ENCODE measurements at places on chromosomes 4 and X.
A peak's percentile ranks its signal among the peaks of the same experiment; 100 is the strongest.

- H3K36me3 ChIP-seq = peaks cover 3% of the 10 kb centered on the region
- H3K27ac ChIP-seq = no peak overlapping the region
- no peak for DNase-seq
These were observed 27.6 kb upstream of the MSX1 start for GRCh38 chr4:4831825-4832224.

DNA sequence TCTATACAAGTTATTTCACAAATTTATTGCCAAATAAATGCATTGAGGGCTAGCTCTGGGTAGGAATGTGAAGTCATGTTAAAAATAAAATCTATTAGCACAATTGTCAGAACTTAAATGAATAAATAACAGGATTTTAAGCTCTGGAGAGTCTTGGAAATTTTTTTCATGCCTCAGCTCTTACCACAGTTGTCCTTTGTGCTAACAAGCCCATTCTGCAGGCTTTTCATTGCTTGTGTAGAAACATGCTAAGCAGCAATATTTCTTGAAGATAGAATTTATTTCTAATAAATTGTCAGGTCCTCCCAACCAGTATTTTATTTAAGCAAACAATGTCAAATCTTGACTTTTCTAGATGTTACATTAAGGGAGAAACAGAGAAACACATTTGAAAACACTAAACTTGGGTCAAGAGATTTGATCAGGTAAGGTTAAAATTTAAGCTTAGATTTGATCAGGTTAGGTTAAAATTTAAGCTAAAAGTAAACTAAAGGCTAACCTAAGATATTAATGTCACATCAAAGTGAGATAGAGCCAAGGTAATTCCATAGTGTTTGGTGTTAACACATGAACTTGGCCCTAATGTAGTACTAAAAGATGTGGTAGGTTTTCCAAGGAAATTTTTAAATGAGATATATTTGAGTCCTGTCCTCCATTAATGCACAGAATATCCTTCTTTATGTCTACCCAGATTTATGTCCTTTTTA, 179.1 kb upstream of the IL1RAPL1 start:
- H3K27me3 ChIP-seq = no peaks in the 10 kb centered on the region
- H3K4me3 ChIP-seq = no peak overlapping the region
- no peak for DNase-seq

DNA sequence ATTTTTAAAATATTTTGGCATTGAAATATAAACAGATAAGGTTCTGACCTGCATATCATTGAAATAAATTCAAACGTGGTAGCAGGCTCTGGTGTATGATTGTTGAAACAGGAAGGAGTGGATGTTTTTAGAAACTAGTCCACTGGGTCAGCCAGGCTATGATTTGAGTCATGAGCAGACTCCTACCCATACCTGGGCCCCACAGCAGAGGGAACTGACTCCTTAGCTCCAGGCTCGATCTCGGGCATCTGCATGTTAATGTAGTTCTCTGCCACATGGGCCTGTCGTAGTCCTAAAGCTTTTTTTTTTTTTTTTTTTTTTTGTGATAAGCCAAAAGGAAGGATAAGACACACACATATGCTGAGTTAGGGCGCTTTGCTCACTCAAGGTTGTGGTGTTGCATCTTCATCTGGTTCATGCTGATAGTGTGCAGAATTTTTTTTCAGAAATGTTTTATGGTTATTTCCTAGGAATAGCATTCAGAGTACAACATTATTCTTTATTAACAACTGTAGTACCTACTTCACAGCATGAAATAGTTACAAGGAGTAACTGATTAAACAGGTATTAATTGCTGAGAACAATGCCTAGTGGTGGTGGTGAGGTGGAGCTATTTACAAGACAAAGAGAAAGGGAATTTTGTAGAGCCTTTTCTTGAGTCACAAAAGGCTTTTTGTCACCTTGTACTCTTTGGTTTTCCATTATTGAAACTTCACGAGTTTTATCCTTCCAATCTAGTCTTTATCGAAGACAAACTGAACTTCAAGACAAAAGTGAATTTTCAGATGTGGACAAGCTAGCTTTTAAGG, 27.3 kb downstream of the OFD1 start:
- no peak for DNase-seq
- H3K27me3 ChIP-seq = peaks cover 14% of the 10 kb centered on the region
- peaks cover 5% of the 10 kb centered on the region for H3K4me1 ChIP-seq
- H3K36me3 ChIP-seq = peaks cover 8% of the 10 kb centered on the region
- H3K4me3 ChIP-seq = no peak overlapping the region

GRCh38 chrX:154368630-154369448, 5.6 kb downstream of the FLNA start:
- H3K27me3 ChIP-seq = no peaks in the 10 kb centered on the region
- H3K27ac ChIP-seq = no peak overlapping the region
- peak; percentile 95 for DNase-seq
- peak overlapping the region; percentile 94 for H3K4me3 ChIP-seq

DNA sequence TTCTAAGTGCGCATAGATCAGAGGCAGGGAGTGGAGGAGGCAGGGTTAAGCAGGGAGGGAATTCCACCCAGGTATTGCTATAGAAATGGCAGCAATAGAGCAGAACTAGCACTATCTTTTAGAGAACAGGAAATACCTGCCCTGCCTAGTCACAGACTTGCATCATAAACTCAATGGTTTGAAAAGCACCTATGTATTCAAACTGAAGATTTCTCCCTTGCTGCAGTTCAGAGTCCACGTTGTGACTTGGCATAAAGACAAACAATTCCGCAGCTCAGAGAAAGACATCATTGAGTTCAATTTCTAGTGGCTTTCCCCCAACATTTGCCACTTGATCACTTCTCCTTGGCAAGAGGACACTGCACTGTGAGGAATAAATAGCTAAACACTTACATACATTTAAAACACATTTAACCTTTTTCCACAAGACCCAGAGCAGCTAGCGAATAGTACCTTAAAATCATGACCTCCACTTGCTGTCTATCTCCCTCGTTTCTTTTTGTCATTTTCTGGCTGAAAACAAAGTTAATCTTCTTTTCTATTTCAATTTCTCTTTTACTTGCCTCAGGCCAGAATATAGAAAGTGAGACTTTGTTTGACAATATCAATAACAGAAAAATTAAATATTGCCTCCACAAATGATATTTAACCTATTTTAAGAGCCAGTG, 42.4 kb downstream of the SLC7A11 start:
- H3K36me3 ChIP-seq = no peaks in the 10 kb centered on the region
- H3K27me3 ChIP-seq = no peaks in the 10 kb centered on the region
- H3K4me3 ChIP-seq = no peak overlapping the region
- H3K4me1 ChIP-seq = peaks cover 6% of the 10 kb centered on the region

DNA sequence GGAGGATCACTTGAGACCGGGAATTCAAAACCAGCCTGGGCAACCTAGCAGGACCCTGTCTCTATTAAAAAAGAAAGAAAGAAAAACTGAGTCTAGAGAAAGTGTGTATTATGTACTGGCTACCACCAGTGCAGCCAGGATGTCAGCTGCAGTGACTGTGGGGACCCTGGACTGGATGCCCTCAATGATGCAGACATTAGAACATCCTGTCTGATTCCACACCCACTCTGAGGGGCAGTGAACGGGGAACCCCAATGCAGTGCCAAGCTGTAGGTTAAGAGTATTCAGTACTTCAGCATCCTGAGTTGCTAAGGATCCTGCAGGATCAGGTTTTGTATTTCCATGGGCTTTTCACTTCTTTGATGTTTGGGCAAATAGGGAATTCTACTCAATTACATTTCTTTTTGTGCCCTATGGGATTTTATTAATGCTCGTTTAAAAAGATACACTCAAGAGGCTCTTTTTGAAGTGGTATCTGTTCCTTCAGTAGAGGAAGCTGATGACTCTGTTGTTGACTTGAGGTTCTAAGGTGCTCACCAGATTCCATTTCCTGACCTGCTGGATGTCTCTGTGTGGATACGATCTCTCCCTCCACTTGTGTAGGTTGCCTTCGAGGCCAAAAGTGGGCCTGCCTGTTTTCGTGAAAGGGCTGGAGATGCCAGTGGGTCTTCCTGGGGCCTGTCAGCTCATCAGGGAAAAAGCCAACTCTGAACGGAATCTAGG, 85.9 kb upstream of the CLCN4 start:
- peak overlapping the region; percentile 28 for H3K27ac ChIP-seq
- H3K27me3 ChIP-seq = no peaks in the 10 kb centered on the region
- peaks cover 2% of the 10 kb centered on the region for H3K36me3 ChIP-seq
- peaks cover 12% of the 10 kb centered on the region for H3K4me1 ChIP-seq
- no peak for DNase-seq

DNA sequence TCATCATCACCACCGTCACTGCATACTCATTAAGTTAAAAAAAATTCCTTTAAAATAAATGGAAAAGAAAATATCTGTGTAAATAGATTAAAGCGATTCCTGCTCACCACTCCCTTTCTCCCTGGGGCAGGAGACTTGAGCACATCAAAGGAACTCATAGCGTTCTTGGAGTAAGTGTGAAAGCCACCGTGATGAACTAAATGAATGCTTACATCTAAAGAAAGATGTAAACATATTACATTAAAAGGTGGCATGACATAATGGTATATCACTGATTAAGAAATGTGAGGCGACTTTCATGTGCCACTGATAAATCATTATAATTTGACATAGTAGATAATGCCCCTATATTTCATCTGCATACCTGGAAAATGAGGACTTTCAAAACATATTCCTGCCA, 92.0 kb downstream of the SNCA start:
- H3K4me3 ChIP-seq = no peak overlapping the region
- H3K27me3 ChIP-seq = no peaks in the 10 kb centered on the region
- no peaks in the 10 kb centered on the region for H3K4me1 ChIP-seq
- no peak overlapping the region for H3K27ac ChIP-seq
- no peak for DNase-seq

DNA sequence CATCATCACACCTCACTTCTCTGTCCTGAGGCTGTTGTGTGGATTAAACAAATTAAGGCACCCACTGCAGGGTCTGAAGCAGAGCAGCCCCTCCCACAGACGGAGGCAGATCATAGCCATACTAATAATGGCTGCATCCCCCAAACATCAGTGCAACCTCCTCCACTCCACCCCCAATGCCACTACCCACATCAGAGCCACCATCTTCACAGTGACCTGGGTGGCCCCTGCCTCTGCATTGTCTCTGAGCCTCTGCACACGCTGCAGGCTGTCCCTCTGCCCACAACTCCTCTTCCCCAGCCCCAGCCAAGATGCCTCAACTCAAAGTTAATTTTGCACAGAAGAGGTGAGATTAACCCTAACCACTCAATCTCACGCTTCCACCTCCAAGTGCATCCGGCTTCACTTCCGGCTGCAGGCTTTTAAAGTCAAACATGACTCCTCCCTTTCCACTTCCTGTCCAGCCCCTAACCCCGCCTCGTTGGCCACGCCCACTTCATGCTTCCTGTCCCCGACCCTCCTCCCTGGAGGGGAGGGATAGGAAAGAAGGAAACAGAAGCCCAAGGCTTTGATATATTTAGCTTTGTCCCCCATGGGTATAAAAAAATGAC, 22.7 kb downstream of the JAKMIP1 start:
- peak; percentile 39 for DNase-seq
- peak overlapping the region; percentile 21 for H3K27ac ChIP-seq
- no peaks in the 10 kb centered on the region for H3K27me3 ChIP-seq
- peaks cover 31% of the 10 kb centered on the region for H3K36me3 ChIP-seq

- H3K27ac ChIP-seq = no peak overlapping the region
- no peaks in the 10 kb centered on the region for H3K36me3 ChIP-seq
- H3K4me1 ChIP-seq = no peaks in the 10 kb centered on the region
These were observed 10.1 kb downstream of the SORCS2 start for GRCh38 chr4:7202411-7202810.

- H3K4me3 ChIP-seq = no peak overlapping the region
- DNase-seq = no peak
- H3K27me3 ChIP-seq = no peaks in the 10 kb centered on the region
- H3K4me1 ChIP-seq = no peaks in the 10 kb centered on the region
These were observed 26.4 kb downstream of the MORC4 start for GRCh38 chrX:106973433-106974149.

- DNase-seq = no peak
- no peaks in the 10 kb centered on the region for H3K36me3 ChIP-seq
- H3K27me3 ChIP-seq = no peaks in the 10 kb centered on the region
- peaks cover 45% of the 10 kb centered on the region for H3K4me1 ChIP-seq
These were observed 658 bp downstream of the SCOC start for GRCh38 chr4:140374130-140374477.

GRCh38 chrX:106606571-106606970, 5.2 kb upstream of the RADX start:
- DNase-seq = no peak
- no peak overlapping the region for H3K4me3 ChIP-seq
- no peaks in the 10 kb centered on the region for H3K36me3 ChIP-seq
- H3K27ac ChIP-seq = no peak overlapping the region
- H3K27me3 ChIP-seq = peaks cover 32% of the 10 kb centered on the region
- peaks cover 10% of the 10 kb centered on the region for H3K4me1 ChIP-seq

- H3K4me1 ChIP-seq = no peaks in the 10 kb centered on the region
- H3K27me3 ChIP-seq = peaks cover 35% of the 10 kb centered on the region
- no peak overlapping the region for H3K4me3 ChIP-seq
- H3K36me3 ChIP-seq = no peaks in the 10 kb centered on the region
These were observed 109.3 kb upstream of the DGKK start for GRCh38 chrX:50579955-50580354.

- peaks cover 28% of the 10 kb centered on the region for H3K4me1 ChIP-seq
- H3K27me3 ChIP-seq = peaks cover 18% of the 10 kb centered on the region
- no peak for DNase-seq
- H3K36me3 ChIP-seq = no peaks in the 10 kb centered on the region
These were observed 4.2 kb upstream of the CDS1 start for GRCh38 chr4:84578540-84579402.
